ENCODE measurements at places on chromosomes 11 and 22.

DNA sequence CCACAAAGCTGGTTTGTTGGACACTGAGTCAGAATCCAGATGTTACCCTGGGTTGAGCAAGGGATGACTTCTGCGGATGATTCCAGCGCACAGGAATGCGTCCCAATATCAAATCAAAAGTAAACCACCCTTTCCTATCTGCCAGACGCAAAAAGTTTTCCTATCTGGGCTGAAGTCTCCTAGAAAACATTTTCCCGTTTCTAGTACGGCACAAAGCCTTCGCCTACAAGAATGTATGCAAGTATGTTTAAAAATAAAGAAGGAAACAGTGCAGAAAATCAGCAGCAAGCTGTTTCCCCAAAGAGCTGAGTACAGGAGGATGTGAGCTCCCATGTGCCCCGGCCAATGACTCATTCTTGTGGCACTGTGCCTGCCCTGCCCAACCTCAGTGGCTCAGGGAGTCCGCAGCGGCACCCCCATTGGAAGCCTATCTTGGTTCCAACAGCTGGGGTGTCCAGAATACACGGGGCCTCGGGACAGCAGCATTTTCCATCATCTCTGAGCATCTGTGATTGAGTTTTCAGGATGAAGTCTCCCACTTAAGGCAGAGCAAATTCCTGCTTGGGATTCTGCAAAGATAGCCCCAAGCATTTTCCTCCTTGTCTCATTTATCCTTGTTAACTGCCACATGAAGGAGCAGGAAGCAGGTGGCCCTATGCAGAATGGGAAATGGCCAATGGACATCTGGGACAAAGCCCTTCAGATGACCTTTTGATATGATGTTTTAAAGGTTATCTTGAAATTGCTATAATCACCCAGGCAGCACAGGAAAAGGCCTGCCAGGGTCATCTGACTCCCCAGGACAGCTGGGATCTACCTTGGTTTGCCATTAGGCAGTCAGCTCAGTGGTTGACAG lies 17.5 kb downstream of the KCNJ5 start:
- peak; percentile 80 for DNase-seq

- DNase-seq, result no peak
These were observed 7.4 kb downstream of the AIFM3 start for GRCh38 chr22:20974336-20974955.

DNA sequence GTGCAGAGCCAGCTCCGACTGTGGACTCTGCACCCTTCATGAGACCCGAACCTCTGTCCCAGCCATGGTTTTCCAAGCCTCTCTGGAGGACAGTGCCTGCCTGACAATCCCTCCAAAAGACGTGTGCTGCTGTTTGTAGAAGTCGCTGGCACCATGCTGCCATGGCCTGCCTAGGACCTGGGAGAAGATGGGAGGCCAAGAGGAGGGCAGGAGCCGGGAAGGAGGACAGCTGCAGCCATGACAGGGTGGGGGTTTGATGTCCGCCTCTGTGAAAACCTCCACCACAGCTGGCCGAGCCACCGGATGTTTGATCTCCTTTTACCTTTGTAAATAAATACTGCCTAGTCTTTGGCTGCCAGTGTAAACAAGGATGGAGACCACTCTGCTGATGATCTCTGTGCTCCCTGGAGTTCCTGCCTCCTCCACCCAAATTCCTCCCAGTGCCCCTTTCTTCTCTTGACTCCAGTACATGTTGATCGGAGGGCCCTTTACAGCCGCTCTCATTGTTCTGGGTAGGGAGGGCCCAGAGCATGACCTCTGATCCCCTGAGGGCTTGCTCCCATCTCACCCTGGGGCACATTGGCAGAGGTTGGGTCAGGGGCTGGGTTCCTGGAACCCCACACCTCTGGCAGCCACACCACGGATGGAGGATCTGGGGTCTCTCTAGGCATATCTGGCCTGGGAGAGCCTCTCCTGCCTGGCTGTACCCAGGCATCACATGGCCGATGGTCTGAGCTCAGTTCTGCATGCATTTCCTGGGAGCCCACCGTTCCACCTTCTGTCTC lies 66.9 kb downstream of the BCR start:
- DNase-seq, result no peak

GRCh38 chr22:41300661-41301060 lies 664 bp upstream of the ZC3H7B start:
- DNase-seq, result no peak

DNA sequence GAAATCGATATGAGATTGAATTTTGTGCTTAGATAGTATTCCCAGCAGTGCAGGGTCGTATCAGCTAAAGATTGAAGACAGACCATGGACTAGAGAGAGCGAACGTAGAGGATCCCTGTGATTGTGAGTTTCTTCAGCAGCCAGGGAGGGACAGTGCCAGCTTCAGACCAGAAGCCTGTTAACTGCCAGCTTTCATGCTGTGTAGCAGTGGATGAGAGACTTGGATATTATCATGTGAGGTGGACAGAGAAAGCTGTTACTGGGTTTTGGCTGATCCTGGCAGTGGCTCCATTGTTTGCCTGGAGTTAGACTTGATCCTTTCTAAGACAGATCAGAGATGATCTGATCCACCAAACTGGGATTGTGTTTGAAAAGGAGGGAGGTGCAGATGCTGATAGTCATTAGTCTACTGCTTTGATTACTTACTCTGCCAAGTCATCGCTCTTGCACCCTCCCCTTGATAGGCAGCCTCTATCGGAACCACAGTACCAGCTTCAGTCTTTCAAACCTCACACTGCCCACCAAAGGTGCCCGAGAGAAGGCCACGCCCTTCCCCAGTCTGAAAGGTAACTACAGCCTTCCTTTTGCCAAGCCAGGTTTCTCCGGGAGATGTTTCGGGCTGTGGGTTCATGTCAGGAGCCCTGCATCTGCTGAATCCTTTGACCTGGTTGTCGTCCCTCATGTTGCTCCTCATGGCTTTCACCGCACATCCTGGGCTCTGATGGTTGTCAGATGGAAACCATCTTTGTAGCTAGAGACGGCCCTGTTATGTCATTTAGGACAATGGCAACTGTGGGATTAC lies 16.2 kb downstream of the MADD start:
- no peak for DNase-seq

DNA sequence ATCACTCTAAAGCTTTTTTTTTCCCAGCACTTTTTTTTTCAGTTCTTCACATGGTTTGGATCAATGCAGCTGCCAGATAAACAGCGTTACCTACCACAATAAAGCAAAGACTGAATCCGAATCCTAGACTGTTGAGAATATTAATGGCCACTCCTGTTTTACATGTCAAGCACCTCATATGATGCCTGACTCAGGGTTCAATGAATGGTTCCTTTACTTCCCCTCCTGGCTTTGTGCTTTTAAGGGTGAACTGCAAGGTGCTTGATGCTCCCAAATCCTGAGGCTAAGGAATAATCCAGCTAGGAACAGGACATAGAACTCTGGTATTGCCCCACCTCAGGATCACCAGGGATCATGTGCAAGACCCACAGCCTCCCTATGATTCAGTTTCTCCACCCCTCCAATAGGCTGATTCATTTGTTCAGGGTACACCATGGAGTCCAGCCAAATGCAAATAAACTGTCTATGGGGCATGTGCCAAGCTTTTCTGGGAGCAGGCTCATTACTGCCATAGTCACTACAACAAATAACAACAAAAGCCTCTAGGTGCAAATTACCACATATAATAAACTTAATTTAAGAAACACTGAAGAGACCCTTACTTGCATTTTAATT lies 104.3 kb downstream of the GAB2 start:
- DNase-seq, result no peak
